ENCODE measurements at places on chromosomes 12 and 14. TPM values are rescaled to one million over a fixed set of nuclear protein-coding genes. Genes with fewer than 3 reads are reported as not detected.

TEX22 gene
- total RNA-seq: 0.43 TPM

SLC7A8 gene
- total RNA-seq: 6.7 TPM

SMIM10L1 gene
- total RNA-seq: 6.2 TPM

SYNE3 gene
- 4.8 TPM for total RNA-seq

LHX5 gene
- not detected for total RNA-seq

GRCh38 chr12:107574691-107575090 lies 110.9 kb upstream of the PWP1 start:
- H3K27ac ChIP-seq: no peak overlapping the region
- peaks cover 7% of the 10 kb centered on the region for H3K4me1 ChIP-seq
- DNase-seq: no peak
- no peaks in the 10 kb centered on the region for H3K27me3 ChIP-seq

DNA sequence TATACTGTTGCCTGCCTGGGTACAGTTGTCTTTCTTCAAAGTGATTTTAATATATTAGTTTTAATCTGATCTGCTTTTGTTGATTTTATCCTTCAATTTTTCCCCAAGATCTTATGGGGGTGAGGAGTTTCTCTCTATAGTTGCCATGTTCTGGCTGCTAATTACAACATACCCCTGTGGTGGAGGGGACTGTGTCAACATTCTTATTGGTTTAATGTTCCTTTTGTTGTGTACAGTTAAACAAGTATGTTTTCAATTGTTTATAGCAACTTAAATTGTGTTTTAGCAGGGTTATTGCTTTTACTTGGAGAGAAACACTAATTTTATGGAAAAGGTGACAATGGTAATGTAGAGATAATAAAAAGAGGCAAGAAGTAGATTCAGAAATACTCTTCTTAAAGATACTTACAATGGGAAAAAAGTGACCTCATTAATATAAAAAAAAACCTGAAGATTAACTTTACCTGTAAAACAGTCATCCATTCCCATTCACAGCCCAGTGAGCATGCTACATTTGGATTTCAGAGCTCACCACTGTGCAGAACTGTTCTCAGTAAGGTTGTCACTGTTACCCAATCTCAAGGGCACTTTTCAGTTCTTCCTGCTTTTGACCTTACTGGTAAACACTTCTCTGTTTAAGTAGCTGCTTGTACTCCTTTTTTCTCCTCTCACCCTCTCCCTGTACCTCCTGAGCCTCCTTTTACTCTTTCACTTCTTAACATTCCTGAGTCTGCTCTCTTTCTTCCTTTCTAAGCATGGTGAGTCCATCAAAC lies 8.1 kb upstream of the LRRK2 start:
- H3K27me3 ChIP-seq: no peaks in the 10 kb centered on the region
- no peak overlapping the region for H3K4me3 ChIP-seq
- no peaks in the 10 kb centered on the region for H3K36me3 ChIP-seq
- no peak overlapping the region for H3K27ac ChIP-seq
- H3K4me1 ChIP-seq: peaks cover 10% of the 10 kb centered on the region

GRCh38 chr12:12326262-12326661 lies 23.8 kb downstream of the MANSC1 start:
- DNase-seq: no peak
- no peak overlapping the region for H3K4me3 ChIP-seq
- no peaks in the 10 kb centered on the region for H3K4me1 ChIP-seq
- H3K27ac ChIP-seq: no peak overlapping the region

DNA sequence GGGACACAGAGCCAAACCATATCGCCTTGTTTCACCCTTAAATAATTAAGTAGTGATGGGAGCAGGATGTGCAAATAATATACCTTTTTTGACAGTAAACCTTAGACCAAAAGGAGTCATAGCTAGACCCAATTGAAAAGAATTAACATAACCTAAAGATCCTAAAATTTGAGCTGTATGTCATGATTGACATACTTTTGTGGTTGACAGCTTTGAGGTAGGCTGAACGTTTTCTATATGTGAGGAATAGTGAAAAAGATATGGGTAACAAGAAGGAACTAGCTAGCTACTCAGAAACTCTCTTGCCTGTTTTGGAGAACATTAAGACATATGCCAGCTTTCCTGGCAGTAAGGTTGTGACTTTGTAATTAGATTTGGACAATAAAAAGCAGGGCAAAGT lies 320.6 kb downstream of the KCNC2 start:
- peaks cover 17% of the 10 kb centered on the region for H3K4me1 ChIP-seq
- no peaks in the 10 kb centered on the region for H3K27me3 ChIP-seq
- no peak overlapping the region for H3K27ac ChIP-seq

DNA sequence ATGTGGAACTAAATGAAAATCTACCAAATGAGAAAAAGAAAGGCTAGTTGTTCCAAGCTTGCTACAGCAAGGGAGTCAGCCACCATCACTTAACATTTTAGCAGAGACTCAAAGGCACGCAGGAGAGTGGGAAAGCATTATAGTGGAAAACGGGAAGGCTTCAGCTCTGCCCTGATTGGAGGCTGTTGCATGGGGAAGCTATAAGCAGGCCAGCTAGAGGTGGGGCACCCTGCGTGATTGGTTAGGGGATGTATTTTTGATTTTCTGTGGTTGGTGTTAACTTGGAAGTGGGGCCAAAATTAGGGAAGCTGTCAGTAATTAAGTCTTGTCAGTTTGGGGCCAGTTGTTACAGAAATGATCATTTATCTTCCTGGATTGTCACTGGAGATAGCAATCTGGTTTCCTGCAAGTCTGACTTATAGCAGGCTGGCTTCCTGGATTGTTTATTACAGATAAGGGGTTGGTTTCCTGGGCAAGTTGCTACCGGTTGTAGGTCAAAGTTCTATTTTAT lies 93.9 kb downstream of the FAR2 start:
- peaks cover 22% of the 10 kb centered on the region for H3K4me1 ChIP-seq
- no peak for DNase-seq
- H3K36me3 ChIP-seq: no peaks in the 10 kb centered on the region
- H3K4me3 ChIP-seq: no peak overlapping the region
- H3K27ac ChIP-seq: no peak overlapping the region
- H3K27me3 ChIP-seq: no peaks in the 10 kb centered on the region

DNA sequence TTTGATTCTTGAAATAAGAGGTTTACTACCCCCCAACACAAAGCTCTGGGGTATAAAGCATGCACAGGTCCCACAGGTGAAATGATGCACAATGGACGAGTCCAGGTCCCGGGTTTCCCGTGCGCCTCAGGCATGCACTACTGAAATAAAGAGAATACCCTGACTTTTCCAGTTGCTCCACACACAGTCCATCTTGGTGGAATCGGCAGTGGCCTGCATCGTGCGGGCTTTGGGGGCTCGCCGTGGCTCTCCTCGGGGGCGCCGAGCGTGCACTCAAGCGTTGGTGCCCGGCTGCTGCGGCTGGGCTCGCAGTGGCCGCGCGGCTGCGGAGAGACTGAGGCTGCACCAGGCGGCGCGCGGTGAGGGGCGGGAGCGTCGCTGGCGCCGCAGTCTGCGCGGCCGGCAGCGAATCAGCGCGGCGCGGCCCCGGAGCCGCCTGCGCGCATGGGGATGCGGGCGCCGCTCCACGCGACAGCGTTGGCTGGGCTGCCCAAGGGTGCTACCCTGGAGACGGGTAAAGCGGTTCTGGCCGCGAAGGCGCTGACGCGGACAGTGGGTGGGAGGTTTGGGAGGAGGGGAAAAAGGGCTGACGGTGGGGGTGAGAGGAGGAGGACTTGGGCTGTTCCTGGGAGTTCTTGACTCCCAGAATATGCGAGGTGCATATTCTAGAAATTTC lies 53.8 kb upstream of the CCDC175 start:
- H3K27me3 ChIP-seq: peaks cover 42% of the 10 kb centered on the region
- H3K4me3 ChIP-seq: peak overlapping the region; percentile 60

DNA sequence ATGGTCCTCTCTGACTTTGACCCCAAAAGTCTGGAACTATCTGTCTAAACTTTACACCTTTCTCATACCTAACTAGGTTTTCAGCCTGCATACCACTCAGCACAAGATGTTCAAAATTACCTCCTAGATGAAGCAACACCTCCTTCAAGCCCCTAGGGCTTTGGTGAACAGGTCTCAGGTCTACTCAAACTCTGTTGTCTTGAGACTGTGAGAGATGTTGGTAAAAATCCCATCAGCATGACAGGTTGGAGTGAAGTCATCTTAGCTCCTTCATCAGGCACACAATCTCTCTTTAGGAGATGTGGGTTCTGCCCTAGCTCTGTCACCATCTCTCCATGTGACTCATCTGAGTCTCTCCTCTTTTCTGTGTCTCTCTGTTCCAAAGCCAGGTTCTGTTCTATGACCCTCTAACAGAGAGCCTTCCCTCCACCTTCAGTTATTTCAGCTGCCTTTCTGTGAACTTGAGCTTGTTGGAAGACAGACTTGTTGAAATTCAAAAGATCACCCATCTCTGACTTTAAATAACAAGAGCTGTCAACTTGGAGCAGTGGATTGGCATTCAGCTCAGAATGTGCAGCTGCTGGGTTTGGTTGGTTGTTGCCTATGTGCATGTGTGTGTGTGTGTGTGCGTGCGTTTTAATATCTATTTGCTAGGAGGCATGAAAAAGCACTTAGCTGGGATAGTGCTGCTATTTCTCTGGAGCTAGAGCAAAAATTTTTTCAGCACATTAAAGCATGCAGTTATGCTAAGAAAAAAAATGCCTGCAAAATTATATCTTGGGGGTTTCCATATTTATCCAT lies 130.7 kb downstream of the CRACR2A start:
- no peaks in the 10 kb centered on the region for H3K36me3 ChIP-seq
- DNase-seq: peak; percentile 32
- no peak overlapping the region for H3K4me3 ChIP-seq

DNA sequence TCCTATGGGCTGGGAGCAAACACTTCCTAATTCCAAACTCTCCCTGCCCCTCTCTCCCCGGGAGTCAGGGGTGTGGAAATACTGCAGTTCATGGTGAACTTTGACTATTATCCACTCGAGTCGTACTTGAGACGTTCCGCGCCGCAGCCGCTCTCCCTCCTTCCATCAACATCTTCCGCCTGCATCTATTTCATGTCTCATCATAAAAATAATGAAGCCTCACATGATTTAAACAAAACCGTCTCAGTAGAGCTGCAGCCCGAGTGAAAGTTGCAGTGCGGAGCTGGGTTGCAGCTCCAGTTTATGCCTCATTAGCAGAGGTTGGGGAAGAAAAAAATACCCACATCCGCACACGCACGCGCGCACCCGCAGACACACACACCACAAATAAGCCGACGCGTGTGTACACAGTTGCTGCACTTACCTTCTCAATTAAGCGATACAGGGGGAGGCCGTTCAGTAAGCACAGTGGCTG lies 283 bp downstream of the LMO3 start:
- no peak overlapping the region for H3K27ac ChIP-seq
- H3K4me3 ChIP-seq: peak overlapping the region; percentile 83
- H3K36me3 ChIP-seq: no peaks in the 10 kb centered on the region
- H3K4me1 ChIP-seq: 0 out of 2 replicates have a peak, but pooled peaks cover 5% of the 10 kb centered on the region
- no peaks in the 10 kb centered on the region for H3K27me3 ChIP-seq

GRCh38 chr14:95137164-95137803 lies 20.0 kb downstream of the DICER1 start:
- peaks cover 39% of the 10 kb centered on the region for H3K4me1 ChIP-seq
- no peak for DNase-seq
- H3K36me3 ChIP-seq: peaks cover 10% of the 10 kb centered on the region
- no peak overlapping the region for H3K27ac ChIP-seq

GRCh38 chr12:122668268-122668667 lies 34.9 kb downstream of the HCAR2 start:
- H3K4me3 ChIP-seq: no peak overlapping the region
- H3K36me3 ChIP-seq: no peaks in the 10 kb centered on the region
- no peak for DNase-seq
- peaks cover 11% of the 10 kb centered on the region for H3K4me1 ChIP-seq

DNA sequence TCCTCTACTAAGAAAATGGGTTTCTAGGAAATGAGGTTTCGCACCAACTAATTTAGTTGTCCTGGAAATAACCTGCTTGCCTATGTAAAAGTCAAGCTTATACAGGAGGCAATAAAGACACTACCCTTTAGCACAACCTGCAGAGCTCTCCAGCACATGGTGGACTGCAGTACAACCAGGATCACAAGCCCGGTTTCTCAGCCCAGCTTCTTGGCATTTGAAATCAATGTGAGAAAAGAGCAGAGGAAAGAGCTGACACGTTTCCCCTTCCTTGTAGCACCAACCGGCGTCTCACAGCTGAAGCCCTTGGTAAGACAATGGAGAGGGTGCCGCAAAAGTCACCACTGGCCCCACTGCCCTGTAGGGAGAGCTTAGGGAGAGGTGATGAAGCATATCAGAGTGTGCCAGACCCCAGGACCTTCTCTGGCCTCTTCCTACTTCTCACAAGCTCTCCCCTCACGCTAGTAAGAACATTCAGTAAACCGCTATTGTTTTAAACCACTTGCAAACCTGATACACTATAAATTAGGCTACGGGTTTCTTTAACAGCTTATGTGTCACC lies 8.6 kb downstream of the SPTLC2 start:
- no peaks in the 10 kb centered on the region for H3K36me3 ChIP-seq
- H3K27me3 ChIP-seq: no peaks in the 10 kb centered on the region
- H3K4me3 ChIP-seq: no peak overlapping the region

DNA sequence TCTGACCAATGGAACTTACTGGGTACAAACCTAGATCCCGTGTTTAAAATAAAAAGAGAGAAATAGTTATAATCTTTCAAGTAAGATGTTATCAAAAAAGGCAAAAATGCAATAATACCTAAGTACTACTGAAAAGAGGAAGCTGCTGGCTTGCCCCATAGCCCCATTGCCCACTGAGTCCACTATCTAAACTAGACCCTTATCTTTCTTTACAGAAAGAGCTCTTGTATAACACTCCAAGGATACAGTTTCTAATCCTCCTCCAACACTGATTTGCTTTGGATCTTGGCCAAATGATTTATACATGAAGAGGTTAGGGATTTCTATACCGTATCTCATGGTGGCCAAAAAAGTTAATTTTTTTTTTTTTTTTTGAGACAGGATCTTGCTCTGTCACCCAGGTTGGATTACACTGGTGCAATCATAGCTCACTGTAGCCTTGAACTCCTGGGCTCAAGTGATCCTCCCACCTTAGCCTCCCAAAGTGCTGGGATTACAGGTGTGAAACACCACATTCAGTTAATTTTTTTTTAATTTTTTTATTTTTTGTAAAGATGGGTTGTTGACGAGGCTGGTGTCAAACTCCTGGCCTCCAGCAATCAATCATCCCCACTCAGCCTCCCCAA lies 2.6 kb downstream of the GXYLT1 start:
- DNase-seq: no peak
- H3K36me3 ChIP-seq: no peaks in the 10 kb centered on the region
- no peak overlapping the region for H3K4me3 ChIP-seq
- no peak overlapping the region for H3K27ac ChIP-seq
